CD8-positive, alpha-beta T cell (primary cell): ENCODE measurements at places on chromosomes 13 and 19.
A peak's percentile ranks its signal among the peaks of the same experiment; 100 is the strongest.

GRCh38 chr19:35544110-35544802 lies 1.2 kb upstream of the TMEM147 start:
- DNase-seq = no peak

- DNase-seq = peak; percentile 67
These were observed 42.5 kb downstream of the DNM2 start for GRCh38 chr19:10760273-10760944.

- no peak for DNase-seq
These were observed 319 bp downstream of the FRY start for GRCh38 chr13:32031815-32032370.

GRCh38 chr19:33780251-33780650 lies 16.4 kb upstream of the KCTD15 start:
- no peak for DNase-seq

DNA sequence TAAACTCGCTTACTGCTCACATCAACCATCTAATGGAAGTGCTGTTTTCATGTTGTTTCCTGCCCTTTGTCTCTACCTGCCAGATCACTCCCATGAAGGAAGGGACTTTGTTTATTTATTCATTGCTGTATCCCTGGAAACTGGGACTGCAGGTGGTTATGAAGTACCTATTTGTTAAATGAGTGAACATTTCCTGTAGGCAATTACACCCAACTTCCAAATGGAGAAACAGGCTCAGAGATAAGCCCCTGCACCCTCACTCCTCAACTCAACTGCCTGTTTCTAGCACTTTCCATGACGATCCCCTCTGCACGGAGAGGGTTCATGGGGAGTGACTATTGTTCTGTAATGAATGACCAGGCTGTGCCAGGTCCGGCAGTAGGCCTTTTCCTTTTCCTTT lies 1.9 kb upstream of the SELENOW start:
- DNase-seq = no peak

DNA sequence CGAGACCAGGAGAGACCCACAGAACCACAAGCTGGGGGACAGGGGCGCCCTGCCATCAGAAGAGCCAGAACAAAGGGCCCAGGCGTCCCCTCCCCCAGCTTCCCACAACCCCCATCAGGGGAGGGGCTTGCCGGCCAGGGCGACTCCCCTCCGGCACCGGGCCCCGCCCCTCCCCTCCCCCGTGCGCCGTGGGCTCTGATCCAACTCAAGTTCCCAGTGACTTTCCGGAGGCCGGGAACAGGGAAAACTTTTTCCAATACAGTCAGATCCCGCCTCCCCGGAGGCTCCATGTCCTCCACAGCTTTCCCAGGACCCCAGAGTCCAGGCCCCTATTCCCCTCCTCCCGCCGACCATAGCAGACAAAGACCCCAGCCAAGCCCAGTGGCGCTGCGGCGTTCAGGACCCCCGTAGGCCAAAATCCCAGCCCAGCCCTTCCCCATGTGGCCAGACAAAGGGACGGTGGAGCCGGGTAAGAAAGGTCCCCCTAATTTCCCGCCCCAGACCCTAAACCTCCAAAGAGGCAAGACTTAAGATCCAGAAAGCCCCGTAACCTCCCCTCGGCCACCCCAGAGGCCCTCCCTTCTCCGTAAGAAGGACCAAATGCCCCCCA lies 673 bp downstream of the TEAD2 start:
- DNase-seq = peak; percentile 40

DNA sequence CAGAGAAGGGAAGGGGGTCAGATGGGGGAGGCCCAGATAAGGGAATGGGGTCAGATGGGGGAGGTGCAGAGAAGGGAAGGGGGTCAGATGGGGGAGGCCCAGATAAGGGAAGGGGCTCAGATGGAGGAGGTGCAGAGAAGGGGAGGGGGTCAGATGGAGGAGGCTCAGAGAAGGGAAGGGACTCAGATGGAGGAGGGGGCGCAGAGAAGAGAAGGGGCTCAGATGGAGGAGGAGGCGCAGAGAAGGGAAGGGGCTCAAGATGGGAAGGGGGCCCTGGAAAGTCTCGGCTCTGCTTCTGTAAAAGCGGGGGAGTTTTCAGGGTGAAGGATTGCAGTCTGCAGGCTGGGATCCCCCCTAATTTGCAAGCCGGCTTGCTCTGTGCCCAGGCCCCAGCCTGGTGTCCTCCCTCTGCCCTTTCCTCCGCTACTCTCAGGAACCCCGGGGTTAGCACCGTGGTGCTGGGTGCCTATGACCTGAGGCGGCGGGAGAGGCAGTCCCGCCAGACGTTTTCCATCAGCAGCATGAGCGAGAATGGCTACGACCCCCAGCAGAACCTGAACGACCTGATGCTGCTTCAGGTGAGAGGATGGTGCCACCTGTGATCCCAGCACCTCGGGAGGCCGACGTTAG lies 1.6 kb downstream of the AZU1 start:
- no peak for DNase-seq

GRCh38 chr13:73677048-73677601 lies 457.1 kb downstream of the KLF12 start:
- DNase-seq = no peak

- DNase-seq = no peak
These were observed 27.7 kb downstream of the MCF2L start for GRCh38 chr13:112996671-112997091.

DNA sequence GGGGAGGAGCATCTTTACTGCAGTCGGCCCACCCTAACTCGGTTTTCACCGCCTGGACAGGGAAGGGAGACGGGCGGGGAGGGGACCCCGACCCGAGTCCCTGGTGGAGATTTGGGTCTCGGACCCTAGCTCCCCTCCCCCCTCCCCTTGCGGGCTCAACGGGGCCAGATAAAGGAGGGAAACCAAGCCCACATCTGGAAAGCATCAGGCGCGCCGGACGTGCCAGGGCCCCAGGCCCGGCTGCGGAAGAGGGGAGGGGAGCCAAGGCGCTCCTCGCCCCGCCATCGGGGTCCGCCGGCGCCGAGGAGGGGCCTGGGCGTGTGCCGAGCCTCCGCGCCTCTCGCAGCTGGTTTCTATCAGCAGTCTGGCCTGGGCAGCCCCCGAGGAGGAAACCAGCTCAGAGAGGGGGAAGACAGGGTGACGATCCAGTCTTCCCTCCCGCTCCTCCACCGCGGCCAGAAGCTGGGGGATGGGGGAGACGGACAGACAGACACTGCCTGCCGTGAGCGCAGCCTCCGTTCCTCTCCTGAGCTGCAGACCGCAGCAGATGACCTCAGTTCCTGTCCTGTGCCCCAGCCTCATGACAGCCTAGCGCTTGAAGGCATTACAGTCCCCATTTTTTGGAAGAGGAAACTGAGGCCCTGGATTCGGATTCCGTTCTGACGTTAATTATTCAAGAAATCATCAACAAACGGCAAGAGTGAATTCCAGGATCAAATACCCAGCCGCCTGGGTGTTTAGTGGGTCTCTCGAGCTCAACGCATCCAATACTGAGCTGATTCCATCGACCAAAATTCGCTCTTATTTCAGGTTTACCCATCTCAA lies 3.6 kb upstream of the GNG8 start:
- peak; percentile 56 for DNase-seq

GRCh38 chr19:39145180-39145953 lies 19.8 kb downstream of the PAK4 start:
- no peak for DNase-seq

GRCh38 chr13:67100730-67101129 lies 129.4 kb downstream of the PCDH9 start:
- DNase-seq = no peak

- DNase-seq = no peak
These were observed 21.5 kb downstream of the COLGALT1 start for GRCh38 chr19:17576758-17577456.

- no peak for DNase-seq
These were observed 1.1 kb downstream of the LYPD4 start for GRCh38 chr19:41843371-41843770.

- no peak for DNase-seq
These were observed 25.3 kb upstream of the OR10H2 start for GRCh38 chr19:15702534-15702930.

DNA sequence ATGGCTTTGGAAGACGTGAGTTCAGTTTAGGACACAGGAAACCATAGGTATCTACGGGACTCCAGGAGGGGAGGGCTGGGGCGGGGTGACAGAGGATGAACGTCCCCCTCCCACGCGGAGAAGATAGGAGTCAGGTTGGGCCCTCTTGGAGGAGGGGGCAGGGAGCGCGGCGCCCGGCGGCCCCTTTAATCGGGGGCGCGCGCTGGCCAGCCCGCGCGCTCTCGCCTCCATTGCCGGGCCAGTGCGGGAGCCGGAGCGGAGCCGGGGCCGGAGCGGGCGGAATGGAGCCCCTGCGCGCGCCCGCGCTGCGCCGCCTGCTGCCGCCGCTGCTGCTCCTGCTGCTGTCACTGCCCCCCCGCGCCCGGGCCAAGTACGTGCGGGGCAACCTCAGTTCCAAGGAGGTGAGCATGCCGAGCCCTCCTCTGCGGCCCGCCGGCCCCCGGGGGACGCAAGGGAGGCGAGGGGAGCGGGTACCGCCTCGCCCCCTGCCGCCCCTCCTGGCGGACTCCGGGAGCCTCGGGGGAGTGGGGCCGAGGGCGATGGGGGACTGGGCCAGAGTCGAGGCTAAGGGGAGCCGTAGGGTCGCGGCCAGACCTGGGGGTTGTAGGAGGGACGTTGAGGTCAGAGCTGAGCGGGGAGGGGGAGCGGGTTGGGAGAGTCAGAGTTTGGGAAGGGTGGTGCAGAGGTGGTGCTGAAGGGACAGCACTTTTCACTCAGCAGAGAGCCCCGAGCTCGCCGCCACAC lies at the start of gene TMEM145:
Gene TMEM145, plus strand, starts transcription at position 214 of the 744 bp plus-strand sequence. Its CDS starts 68 bp downstream, at position 282.
- no peak for DNase-seq

GRCh38 chr13:32314271-32315237 lies 609 bp downstream of the ZAR1L start:
- DNase-seq = peak; percentile 66

DNA sequence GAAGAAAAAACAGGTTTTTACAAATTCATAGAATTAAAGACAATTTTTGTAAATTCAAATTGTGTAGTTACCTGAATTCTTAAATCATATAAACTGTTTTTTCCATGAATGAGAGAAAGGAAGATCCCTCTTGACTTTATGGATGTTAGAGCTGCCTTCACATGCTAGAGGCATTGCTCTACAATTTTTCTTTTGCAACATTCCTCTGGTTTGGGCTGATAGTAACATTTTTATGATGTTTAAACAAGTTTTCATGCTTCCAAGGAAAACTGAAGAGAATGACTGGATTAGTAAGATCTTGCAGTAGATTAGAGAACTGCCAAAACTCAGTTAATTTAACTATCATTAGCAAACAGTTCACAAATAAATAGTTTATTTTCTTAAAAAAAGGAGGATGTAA lies 250.6 kb downstream of the GPC6 start:
- no peak for DNase-seq

DNA sequence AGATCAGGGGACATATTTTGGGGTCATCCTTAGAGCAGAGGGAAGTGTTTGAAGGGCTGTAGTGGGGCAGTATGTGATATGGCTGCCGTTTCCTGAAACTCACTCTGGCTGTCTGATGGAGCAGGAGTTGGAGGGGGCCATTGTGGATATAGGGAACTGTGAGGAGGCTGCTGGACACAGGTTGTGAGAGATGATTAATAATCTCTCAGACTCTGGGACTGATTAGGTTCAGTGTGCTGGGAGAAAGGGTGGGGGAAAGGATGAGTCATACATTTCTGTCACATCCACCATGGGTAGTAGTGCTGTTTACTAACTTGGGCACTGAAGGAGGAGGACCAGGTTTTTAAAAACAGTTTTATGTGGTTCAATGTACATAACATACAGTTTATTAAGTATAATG lies 4.8 kb downstream of the B3GLCT start:
- DNase-seq = no peak

- no peak for DNase-seq
These were observed 34.6 kb upstream of the SLC10A2 start for GRCh38 chr13:103100830-103101229.

DNA sequence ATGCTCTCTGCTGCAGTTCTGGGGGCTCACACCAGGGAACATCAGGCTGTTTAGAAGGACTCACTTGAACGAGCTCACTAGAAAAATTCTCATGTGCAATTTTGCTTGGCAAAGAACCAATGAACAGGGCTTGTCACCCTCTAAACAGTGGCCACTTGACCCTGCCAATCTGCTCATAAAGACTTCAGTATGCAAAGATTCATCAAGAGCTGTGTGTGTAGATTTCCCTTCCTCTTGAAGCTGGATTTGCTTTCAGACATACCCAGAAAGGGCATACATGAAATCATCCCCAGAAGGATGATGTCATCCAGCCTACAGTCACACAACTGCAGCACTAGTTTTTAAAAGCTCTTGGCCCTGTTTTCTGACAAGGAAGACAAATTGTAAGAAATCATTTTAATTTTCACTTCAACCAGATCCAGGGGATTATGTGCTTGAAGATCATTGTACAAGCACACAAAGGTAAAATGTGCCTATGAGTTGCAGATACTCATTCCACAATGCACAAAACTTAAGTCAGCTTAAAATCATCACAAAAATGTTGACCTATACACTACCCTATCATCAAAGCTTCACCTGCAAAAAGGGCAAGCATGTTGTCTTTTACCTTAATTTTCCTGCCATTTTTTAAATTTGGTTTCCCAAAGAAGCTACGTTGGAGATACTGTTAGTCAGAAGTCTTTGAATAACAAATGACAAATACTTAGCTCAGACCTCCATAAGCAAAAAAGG lies 5.2 kb upstream of the STK24 start:
- DNase-seq = no peak

DNA sequence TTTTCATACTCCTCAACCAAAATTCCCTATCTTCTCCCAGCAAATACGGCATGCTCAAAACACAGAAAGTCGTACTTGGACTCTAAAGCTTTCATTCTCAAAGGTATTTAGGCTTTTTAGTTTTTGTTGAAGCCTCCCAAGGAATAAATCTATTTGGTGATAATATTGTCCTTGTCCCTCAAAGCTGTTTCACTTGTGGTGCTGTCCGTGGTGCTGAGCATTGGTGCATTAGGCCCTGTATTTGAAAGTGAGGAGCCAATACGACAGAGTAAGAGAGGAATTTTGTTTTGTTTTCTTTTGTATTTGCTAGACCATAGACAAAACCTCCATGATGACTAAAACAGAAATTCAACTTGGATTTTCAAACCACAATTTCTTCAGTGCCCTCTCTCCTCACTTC lies 3.2 kb upstream of the LGALS13 start:
- DNase-seq = no peak

DNA sequence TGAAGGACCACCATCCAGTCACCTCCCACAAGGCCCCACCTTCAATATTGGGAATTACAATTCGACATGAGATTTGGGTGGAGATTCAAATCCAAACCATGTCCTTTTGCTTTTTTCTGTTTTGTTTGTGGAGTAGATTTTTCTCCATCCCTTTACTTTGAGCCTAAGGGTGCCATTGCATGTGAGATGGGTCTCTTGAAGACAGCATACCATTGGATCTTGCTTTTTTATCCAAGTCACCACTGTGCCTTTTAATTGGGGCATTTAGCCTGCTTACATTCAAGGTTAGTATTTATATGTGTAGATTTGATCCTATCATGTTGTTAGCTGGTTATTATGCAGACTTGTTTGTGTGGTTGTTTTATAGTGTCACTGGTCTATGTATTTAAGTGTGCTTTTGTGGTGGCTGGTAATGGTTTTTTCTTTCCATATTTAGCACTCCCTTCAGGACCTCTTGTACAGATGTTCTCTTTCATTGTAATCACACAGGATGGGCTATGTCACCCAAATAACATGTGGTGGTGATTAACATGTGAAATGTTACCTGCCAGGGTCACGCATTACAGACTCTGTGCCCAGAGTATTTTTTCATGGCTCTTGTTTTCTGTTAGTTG lies 58.0 kb downstream of the ZNF823 start:
- DNase-seq = no peak
